ENCODE measurements at places on chromosomes 2 and 18. TPM values are rescaled to one million over a fixed set of nuclear protein-coding genes. Genes with fewer than 3 reads are reported as not detected.

Gene CELF4
- total RNA-seq, result not detected

Gene INPP1
- total RNA-seq, result 23.2 TPM

Gene FAM110C
- 0.06 TPM for total RNA-seq

Gene KCNG2
- total RNA-seq, result not detected

Gene CXXC1
- total RNA-seq, result 50.7 TPM

Gene NYAP2
- not detected for total RNA-seq

Gene GNAL
- total RNA-seq, result 4.8 TPM

Gene HRH4
- not detected for total RNA-seq

Gene HDHD2
- 8.7 TPM for total RNA-seq

Gene HES6
- 7.8 TPM for total RNA-seq

Gene AGAP1
- total RNA-seq, result 18.8 TPM

Gene MROH2A
- total RNA-seq, result 0.10 TPM

Gene DHRS9
- 3.2 TPM for total RNA-seq

Gene CROCC2
- not detected for total RNA-seq

Gene FZD7
- 6.9 TPM for total RNA-seq

Gene PDK1
- total RNA-seq, result 2.0 TPM

Gene SULT1C3
- not detected for total RNA-seq

Gene RIT2
- not detected for total RNA-seq

Gene ANKRD30B
- total RNA-seq, result not detected

Gene SH3RF3
- total RNA-seq, result 0.38 TPM

Gene TEX44
- not detected for total RNA-seq

Gene INPP5D
- 0.49 TPM for total RNA-seq

Gene KATNAL2
- 1.9 TPM for total RNA-seq

Gene SPDYA
- 0.24 TPM for total RNA-seq

Gene PMS1
- total RNA-seq, result 7.9 TPM

Gene HOXD3
- 0.27 TPM for total RNA-seq

Data from A549 treated with CpdA at 1 μM for 4 hours (cell line).